Activated CD4-positive, alpha-beta T cell treated with anti-CD3 and anti-CD28 coated beads for 4 hours (primary cell): ENCODE measurements at places on chromosomes 5 and 9.

DNA sequence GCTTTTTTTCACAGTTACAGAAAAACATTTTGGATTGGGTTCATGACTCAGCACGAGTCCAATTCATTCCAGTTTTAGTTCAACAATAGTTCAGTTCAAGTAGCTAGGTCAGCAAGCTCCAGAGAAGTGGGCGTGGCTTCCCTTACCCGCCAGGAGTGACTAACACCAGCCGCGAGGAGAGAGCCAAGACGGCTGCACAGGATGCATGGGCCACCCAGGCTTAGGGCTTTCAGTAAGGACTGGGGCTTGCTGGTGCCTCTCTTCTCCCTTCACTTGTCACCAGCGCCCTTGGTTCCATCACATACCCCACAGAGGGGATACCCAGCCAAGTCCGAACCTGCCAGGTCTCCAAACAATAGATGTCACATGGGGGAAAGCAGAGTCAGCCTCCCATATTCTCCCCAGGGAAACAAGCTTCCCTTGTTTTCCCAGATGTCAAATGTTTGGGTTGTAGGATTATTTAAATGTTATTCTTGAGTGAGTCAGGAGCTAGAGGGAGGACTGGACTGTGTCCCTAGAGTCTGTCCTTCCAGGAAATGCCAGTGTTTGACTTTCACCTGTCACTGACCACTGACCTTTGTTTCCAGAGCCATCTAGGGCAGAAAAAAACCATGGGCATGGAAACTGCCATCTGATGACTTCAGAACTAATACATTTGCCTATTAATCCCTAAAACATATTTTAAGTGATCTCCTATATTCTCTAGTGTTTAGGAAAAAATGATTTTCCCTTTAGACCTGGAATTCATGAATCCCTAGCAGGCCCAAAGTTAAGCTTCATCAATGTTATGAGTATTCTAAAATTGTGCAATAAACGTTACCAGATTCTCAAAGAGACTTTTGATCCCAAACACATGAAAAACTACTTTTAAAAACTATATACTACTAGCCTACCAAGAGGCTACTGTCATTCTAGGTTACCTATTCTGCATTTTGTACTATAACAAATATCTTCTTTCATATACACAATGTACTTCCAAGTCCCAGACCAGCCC lies 51.9 kb downstream of the NIPAL4 start:
- peak; percentile 47 for DNase-seq

- no peak for DNase-seq
These were observed 1.1 kb upstream of the ADAMTSL1 start for GRCh38 chr9:18472841-18473251.

GRCh38 chr5:143402553-143403333 lies 743 bp downstream of the NR3C1 start:
- peak; percentile 44 for DNase-seq

DNA sequence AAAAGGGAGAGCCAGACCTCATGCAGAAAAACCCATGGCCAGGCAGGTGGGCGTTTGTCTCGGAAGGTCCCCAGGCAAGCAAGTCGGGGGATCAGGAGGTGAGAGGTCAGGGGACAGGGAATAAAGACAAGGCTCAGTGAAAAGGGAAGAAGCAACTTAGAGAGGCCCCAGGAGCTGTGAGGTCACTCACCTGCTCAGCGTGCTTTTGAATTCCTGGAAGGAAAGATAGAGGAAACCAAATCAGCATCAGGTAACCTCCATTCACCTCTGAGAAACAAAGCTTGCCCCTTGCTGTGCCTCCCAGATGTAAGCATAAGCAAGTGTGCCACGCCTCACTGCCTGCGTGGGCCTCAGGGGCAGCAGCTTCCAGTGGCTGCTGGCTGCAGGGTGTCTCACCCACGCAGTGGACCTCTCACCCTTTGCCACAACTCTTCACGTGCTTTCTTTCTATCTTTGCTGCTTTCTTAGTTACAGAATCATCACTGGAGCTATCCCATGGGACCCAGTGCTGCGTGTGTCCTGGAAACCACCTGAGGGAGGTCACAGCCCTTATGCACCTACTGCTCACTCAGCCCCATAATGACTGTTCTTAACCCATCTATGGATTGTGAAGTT lies 6.0 kb downstream of the TRIM7 start:
- DNase-seq = no peak

DNA sequence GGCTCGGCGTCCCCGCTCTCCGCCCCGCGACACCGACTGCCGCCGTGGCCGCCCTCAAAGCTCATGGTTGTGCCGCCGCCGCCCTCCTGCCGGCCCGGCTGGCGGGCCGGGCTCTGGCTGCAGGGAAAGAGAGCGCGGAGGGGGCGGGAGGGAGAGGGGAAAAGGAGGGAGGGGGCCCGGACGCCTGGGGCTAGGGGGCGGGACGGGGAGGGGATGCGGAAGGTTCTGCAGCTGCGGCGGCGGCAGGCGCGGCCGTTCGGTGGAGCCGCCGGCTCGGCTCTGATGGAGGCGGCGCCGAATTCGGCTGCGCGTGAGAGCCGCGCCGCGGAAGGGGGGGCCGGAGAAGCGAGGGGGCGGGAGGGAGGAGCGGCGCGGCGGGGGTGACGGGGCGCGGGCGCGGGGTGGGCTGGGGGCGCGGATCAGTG lies at the start of gene MARCHF11:
Gene MARCHF11 (minus strand): TSS at position 281 of the 425 bp plus-strand sequence. CDS start 216 bp downstream, at position 65.
- no peak for DNase-seq
